ENCODE measurements at places on chromosomes 1 and 21. TPM values are rescaled to one million over a fixed set of nuclear protein-coding genes. Genes with fewer than 3 reads are reported as not detected.

GRCh38 chr1:231990388-231990787, 363.8 kb downstream of the DISC1 start:
- DNase-seq: no peak

Gene TMEM200B
- total RNA-seq: 4.7 TPM

- no peak for DNase-seq
Observed at GRCh38 chr1:28144203-28145135, 32.0 kb downstream of the PTAFR start.

Gene KCNJ9
- total RNA-seq: 0.12 TPM

Gene HIPK1
- 47.6 TPM for total RNA-seq
